ENCODE measurements at places on chromosomes 3 and 15. TPM values are rescaled to one million over a fixed set of nuclear protein-coding genes. Genes with fewer than 3 reads are reported as not detected.

STAC gene
- total RNA-seq: 21.7 TPM

NUSAP1 gene
- 124 TPM for total RNA-seq

GPR62 gene
- not detected for total RNA-seq

SPTBN5 gene
- 0.51 TPM for total RNA-seq

FANCD2OS gene
- total RNA-seq: not detected
